Left kidney (tissue), 8 donors: ENCODE measurements at places on chromosomes 3 and 15. TPM values are rescaled to one million over a fixed set of nuclear protein-coding genes. Genes with fewer than 3 reads are reported as not detected.

DNA sequence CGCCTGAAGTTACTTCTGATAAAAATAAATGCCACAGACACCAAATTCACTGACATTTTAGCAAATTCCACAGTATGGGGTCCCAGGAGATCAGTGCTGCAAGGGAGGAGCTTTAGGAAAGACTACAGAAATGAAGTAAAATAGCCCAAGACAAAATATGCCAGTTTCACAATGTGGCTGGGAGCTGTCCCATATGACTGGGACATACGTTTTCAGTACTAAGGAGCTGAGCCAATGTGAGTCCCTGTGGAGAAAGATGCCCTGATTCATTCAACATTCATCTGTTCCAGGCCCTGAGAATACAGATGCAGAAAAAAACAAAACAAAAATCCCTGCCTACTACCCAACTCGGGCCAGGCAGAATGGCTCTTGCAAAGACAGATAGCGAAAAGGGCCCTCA lies 63.4 kb upstream of the FAM174B start:
- DNase-seq = no peak

Gene TMEM207
- polyA plus RNA-seq = 18.1 TPM

- DNase-seq = no peak
These were observed 58.7 kb downstream of the CRTC3 start for GRCh38 chr15:90588427-90588826.

- no peak for DNase-seq
These were observed 13.4 kb upstream of the TRH start for GRCh38 chr3:129961141-129961541.

- DNase-seq = no peak
These were observed 14.8 kb downstream of the NT5DC2 start for GRCh38 chr3:52518723-52519444.

DNA sequence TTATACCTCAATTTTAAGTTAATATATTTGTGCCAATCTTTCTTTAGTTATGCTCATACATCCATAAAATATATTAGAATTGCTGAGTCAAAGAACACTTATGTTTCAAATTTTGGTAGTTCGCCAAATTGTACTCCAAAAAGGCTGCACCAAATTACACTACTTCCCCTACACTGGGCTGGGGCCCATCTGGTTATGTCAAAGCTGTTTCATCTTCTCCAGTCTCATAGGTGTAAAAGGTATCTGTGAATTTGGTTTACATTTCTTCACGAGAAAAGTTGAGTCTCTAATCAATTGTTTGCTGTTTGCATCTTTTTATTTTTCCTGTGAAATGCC lies 706 bp downstream of the FSIP1 start:
- no peak for DNase-seq
